ENCODE measurements at places on chromosomes 2 and 18.

- no peak for DNase-seq
These were observed 2.8 kb upstream of the PSMD1 start for GRCh38 chr2:231053846-231054245.

- no peak for DNase-seq
These were observed 38.5 kb upstream of the ZNF396 start for GRCh38 chr18:35415511-35416073.

DNA sequence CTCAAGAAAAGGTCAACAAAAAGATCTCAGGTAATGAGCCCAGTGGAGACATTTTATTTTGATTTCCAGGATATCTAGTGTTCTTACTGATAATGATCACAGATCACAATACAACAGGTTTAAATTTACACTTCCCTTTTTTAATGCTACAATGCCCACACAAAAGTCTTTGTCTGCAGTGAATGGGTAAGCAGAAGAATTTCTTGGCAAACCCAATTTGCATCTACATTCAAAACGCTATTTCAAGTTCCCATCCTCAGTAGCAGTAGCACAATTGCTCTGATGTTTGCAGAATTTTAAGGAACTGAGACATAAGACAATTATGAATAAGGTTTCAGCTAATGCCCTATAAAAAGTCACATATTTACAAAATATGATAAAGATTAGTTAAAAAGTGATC lies 929.4 kb upstream of the PIK3C3 start:
- DNase-seq, result no peak

GRCh38 chr2:9535177-9535576 lies 20.5 kb downstream of the ADAM17 start:
- no peak for DNase-seq

- DNase-seq, result no peak
These were observed 26.7 kb downstream of the FBLN7 start for GRCh38 chr2:112164876-112165275.

DNA sequence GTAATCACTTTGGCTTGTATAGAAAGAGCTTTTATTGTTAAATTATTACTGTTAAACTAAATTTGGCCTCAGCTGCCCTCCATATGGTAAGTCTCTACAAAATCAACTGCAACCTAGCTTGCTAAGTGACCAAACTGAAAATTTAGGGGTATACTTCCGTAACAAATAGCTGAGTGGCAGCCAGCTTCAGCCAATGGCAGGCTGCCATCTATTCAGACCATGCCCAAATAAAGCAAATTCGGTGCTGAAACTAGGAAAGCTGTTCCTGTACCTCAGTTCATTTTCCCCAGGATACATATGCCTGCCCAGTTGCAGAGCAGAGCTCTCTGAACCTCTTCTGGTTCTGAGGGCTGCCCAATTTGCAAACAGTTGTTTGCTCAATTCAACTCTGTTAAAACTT lies 94.8 kb downstream of the EML6 start:
- no peak for DNase-seq

GRCh38 chr2:236964291-236964690 lies 121.4 kb upstream of the COPS8 start:
- no peak for DNase-seq

GRCh38 chr2:158484892-158485556 lies 28.3 kb downstream of the PKP4 start:
- DNase-seq, result no peak

DNA sequence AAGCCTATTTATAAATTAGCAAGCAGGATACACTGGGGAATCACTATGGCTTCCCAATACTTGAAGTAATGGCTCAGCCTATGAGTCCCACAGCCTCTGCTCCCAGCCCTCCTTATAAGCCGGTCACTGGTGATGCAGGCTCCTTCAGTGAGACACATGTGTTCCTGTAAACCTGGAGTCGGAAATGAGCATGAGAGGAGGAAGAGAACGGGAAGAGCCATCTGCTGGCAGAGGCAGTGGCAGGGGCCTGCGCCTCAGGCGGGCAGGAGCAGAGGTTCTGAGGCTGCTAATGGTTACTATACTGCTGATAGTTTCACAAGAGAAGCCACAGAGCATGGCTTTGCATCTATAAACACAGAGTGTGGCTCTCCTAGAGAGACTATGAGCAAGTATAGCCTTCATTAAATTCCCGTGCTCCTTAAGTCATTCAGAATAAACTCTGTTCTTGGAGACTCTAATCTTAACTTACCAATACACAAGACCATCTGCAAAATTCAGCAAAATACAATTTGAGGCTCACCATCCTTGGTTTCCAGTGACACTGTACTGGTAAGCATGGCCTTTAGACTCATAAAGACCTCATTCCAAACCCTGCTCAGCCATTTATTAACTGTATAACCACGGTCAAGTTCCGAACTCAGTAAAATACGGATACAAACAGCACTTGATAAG lies 63.3 kb downstream of the FBXO15 start:
- DNase-seq, result no peak

- DNase-seq, result peak; percentile 45
These were observed 69.3 kb upstream of the MCFD2 start for GRCh38 chr2:46984642-46985476.

DNA sequence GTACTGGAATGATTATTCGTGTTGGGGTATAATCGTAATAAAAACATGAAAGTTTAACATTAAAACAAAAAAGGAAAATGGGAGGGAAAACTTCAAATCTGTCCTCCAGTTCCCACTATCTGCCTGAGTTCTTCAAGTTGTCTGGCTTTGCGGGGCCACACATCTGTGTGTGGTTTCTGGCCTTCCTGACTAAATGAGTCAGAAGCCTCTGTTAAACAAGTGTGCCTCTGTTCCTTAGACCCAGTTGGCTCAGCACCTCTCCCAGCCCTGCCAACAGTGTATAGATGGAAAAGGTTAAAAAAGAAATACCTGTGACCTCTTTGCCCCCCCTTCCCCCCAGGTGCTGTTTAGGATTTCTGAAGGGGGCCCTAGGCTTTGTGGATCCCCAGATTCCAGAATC lies 30.2 kb downstream of the XDH start:
- no peak for DNase-seq

- no peak for DNase-seq
These were observed 902.9 kb downstream of the TMEM182 start for GRCh38 chr2:103664690-103665089.

DNA sequence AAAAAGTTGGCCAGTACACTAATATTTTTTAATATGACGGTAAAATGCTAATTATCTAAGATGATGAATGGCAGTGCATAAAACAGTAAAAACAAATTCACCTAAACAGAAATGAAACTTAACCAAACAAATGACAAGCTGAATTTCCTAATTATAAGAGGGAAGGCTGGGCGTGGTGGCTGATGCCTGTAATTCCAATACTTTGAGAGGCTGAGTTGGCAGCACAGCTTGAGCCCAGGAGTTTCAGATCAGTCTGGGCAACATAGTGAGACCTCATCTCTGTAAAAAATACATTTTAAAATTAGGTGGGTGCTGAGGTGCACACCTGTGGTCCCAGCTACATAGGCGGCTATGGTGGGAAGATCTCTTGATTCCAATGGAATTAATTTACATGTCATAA lies 120.1 kb downstream of the USP34 start:
- DNase-seq, result no peak

DNA sequence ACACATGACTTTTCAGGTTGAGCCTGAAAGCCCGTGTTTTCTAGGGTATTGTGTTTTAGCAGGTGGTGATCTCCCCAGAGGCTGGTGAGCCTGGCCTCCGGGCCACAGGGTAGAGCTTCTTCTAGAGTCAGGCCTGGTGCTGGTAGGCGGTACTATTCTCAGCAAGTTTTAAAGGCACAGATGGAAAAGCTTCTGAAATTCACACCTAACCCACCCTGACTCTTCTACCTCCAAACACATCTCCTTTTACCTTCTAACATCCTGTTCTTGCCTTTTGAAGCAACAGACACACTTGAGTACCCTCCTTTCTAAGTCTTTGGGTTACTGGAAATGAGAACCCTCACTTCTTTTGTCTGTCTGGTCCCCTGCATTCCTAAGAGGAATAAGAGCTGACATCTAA lies 191.1 kb downstream of the SETBP1 start:
- no peak for DNase-seq

DNA sequence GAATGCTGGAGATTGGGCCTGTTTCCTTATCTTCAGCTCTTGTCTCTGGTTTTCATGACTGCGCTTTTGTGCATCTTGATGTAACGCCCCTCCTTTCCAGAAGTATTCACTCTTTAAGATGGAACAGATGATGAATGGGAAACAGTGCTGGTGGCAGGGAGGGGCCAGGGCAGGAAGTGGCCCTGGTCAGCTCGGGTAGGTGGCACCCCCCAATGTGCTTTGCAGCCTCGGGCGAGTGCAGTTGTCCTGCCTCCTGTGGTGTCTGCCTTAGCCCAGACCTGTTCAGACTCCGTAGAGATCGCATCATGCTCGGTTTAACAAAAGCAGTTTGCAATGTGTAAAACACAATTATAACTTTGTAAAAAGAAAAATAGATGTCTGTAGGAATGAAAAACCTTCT lies 17.0 kb upstream of the MGAT4A start:
- no peak for DNase-seq

- no peak for DNase-seq
These were observed 47.7 kb downstream of the INPP5D start for GRCh38 chr2:233107831-233108300.

DNA sequence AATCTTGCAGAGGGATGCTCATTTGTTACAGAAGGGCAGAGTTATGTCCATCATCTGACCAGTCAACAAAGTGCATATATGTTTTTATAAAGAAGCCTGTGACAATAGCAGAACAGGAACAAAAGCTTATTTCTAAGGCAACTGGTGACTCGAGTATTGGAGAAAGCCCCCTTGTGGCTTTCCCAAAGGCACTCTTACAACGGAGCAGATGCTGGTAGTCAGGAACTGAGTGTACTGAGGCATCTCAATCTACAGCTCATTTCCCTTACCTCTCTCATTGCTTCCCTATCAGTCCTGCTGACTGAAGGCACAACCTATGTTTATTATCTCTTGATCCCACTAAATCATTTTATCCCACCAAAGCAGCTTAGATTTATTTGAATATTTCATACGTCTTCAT lies 557.1 kb upstream of the CHAC2 start:
- DNase-seq, result no peak

DNA sequence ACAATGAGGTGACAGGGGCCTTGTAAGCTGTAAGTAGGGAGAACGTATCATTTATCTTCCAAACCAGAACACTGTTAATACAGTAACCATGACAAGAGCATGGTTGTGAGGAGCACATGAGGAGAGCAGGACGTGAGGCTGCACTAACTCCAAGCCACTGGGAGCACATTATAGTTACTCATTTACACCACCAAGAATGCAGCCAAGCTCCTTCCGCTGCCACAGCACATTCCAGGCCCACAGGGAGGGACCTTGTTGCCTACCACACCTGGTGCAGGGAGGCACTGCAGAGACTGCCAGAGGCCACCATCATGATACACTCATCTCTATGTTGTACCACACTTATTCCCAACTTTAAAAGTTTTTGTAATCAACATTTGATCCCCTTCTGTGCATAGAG lies 13.5 kb upstream of the SFXN5 start:
- DNase-seq, result no peak

- no peak for DNase-seq
These were observed 2.4 kb downstream of the C2orf42 start for GRCh38 chr2:70188460-70188859.

- DNase-seq, result no peak
These were observed 619.3 kb downstream of the MBD2 start for GRCh38 chr18:53605198-53605597.
